Neuronal stem cell (in vitro differentiated cells): ENCODE measurements at places on chromosomes 2 and 18.

DNA sequence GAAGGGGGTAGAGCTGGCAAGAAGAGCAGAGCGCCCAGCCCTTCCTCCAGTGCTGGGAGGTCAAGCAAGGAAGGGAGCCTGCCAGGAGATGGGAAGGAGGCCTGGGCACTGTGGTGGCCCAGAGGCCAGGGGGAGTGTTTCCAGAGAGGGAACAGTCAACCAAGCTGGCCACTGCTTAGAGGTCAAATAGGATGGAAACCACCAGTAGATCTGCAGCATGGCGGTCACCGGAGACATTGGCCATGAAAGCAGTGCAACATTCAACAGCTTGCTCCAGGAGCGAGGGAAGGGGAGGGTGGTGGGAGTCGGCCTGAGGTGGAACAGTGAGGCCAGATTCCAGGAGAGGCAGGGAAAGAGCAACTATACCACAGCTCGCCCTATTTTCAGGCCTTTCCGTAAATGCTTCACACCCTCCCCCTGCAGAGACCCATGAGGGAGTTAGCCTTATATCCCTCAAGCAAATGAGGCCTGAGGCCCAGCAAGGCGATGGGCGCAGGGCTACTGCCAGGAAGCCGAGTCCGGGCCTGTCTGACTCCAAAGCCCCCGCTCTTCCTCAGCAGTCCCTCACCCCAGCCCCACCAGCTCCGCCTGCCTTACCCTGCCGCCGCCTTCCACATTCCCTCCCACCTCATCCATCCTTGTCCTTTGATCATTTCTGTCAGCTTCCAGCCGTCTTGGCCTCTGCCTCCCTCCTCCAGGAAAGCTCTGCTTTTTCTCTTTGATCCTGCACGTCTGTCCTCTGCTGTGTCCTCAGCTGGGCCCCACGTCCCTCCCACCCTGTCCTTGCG is 17.0 kb downstream of the KCNK3 start:
- DNase-seq, result no peak

GRCh38 chr2:46852124-46852523 is 63.5 kb downstream of the MCFD2 start:
- DNase-seq, result no peak

- DNase-seq, result no peak
These were observed 112.4 kb downstream of the AOX1 start for GRCh38 chr2:200698217-200698616.

DNA sequence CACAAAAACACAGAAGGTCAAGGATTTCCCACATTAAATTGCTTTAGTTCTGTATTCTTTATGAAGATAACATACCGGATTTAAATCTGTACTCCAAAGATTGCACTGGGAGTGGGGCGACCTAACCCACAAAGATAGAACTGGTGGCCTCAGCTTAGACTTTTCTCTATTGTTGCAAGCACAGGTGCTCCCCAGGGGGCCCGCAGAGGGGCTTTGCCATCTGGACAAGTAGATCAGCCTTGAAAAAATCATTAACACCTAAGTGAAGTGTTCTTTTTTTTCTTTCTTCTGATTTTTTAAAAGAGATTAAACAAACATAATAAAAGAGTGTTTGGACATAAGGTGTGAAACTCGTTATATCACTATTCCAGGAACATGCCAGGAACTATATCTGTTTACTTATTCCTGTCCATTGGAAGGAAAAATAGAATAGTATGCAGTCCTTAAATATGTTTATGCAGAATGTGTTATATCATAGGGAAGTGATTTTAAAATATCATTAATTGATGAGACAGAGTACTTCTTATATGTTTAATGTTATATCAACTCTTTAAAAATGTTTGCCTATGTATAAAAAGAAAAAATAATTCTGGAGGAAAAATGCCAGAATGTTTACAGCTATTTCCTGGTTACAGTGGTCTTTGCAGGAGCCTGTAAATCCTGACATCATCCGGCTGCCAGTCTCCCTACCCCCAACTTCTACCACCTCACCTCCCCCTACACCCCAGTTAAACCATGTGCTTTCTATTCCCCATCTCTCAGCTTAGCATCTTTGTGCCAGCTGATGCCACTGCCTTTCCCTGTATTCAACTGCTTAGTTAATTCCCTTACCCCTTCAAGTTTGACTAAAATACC is 679.2 kb downstream of the CNTNAP5 start:
- no peak for DNase-seq

GRCh38 chr2:109009920-109010610 is 21.0 kb upstream of the EDAR start:
- DNase-seq, result no peak

DNA sequence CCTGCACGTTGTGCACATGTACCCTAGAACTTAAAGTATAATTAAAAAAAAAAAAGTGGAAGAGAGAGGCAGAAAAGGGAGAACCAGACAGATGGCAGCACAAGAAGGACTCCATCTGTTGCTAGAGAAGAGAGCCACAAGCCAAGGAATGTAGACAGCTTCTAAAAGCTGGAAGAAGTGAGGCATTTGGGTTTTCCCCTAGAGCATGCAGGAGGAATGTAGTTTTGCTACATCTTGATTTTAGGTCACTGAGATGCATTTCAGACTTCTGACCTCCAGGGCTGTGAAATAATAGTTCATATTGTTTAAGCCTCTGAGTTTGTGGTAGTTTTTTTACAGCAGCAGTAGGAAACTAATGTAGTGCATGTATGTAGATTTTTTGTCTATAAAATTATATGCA is 46.0 kb downstream of the CAVIN2 start:
- DNase-seq, result no peak

GRCh38 chr2:143694335-143694734 is 565.1 kb downstream of the ARHGAP15 start:
- DNase-seq, result no peak

- no peak for DNase-seq
These were observed 242.2 kb downstream of the TGIF1 start for GRCh38 chr18:3692113-3692621.

GRCh38 chr18:78777992-78778391 is 201.6 kb upstream of the SALL3 start:
- no peak for DNase-seq

DNA sequence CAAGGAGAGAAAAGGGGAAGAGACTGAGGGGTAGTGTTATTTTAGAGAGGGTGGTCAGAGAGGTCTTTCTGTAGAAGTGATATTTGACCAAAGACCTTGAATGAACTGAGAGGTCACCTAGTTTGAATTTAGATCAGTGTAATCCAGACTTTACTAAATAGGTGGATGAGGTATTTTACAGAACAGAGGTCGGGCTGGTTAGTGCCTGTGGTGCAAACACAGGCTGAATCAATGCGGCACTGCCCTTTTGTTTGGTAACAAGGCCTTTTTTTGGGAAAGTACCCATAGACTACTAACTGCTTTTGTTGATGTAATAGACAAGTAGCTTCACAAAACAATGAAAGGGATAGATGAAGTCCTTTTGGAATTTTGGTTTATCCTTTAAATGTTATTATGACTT is 15.9 kb downstream of the RAPGEF4 start:
- DNase-seq, result no peak

GRCh38 chr18:39527465-39527864 is 1961.9 kb upstream of the CELF4 start:
- no peak for DNase-seq

- DNase-seq, result no peak
These were observed 357.4 kb upstream of the SLC39A10 start for GRCh38 chr2:195299600-195299999.

GRCh38 chr2:138421315-138421970 is 80.1 kb upstream of the SPOPL start:
- no peak for DNase-seq

DNA sequence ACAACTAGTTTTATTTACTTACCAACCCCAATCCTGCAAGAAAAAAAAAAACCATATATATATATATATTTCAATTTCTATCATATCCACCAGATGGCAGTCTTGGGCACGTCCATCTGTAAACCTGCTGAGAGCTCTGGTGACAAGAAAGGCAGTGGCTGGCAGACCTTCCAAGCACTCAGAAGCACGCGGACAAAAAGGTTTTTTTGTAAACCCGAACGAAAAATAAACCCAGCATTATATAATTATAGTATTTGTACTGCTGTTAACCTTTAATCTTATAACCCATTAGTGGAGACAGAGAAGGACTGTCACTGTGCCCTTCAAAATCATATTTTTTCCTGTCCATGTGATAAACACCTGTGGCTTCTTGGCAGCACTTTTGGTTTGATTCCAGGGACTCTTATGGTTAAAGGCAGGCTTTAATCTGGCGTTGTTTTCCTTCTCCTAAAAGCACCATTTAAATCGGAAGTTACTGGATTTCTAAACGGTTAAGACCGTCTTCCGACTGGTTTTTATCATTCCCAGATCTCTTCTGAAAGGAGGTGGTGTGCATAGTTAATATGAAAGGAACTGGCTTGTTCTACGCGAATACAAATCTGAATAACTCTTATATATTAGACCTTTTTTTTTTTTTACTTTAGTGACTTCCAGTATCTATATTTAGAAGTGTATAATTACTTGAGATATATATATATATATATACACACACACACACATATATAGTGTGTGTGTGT is 31.0 kb upstream of the SLC3A1 start:
- peak; percentile 63 for DNase-seq

- DNase-seq, result no peak
These were observed 136.1 kb upstream of the PID1 start for GRCh38 chr2:229407170-229407569.

DNA sequence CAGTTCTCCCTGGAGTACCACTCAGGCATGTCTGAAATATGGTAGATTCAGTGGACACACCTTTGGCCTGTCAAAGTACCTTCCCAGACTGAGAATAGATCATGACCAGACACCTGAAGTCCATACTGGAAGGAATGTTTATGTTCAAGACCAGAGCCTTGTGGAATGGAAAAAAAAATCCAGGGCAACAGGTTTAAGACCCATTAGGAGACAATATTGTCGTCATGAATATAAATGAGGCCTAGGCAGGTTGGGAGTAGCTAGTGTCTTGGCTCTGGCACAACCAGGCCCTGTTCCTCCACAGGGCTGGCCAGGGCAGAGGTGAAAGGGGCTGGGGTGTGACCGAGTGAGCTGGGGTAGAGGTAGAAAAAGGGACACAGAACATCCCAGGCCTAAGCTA is 13.2 kb upstream of the ATRAID start:
- DNase-seq, result no peak

- DNase-seq, result no peak
These were observed 129.0 kb downstream of the CABYR start for GRCh38 chr18:24267878-24268277.

DNA sequence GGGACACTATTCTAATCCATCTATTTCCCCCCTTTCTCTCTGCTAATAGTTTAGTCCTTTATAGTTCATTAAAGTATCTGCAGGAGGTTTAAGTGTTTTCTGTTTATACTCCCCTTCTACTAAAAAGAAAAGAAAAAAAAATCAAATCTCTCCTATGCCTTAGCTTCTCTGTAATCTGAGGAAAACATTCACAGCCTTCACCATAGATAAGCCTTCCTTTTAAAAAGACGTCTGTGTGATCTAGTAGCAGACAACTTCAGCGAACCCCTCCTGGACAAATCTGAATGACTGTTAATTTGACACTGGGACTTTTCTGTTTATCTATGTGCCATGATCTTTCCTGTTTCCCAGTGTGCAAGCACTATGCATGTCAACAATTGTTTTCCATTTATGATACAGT is 70.4 kb upstream of the CDH19 start:
- no peak for DNase-seq

GRCh38 chr2:228669690-228670089 is 488.2 kb upstream of the SPHKAP start:
- DNase-seq, result no peak

DNA sequence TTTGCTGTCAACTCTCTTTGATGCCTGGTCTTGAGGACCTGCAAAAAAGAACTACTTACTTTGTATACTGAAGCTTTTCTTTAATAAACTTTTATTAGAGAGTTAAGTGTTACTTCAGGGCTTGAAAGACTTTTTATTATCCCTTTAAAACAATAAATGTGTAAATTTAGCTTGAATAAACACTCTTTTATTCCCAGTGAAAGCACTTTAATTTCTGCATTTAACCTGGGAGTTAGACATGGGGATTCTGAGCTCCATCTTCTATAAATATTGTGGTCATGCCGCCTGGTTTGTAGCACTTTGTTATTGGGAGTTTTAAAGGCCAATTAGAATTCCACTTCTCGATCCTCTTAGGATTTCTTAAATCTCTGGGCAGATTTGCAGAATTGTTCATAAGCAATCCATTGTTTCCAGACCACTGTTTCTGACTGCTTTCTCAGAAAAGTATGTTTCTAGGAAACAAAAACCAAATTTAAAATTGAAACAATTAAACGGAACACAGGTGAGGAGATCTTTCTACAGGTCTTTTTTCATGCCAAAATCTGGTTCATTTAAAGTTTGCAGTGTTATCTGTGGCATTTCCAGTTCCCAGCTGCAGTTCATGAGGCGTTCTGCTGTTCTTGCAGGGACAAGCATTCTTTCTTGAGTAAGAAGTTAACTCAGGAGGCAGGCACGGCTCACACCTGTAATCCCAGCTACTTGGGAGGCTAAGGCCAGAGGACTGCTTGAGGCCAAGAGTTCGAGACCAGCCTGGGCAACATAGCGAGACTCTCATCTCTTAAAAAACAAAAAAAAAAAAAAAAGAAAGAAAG is 18.1 kb upstream of the E2F6 start:
- no peak for DNase-seq

DNA sequence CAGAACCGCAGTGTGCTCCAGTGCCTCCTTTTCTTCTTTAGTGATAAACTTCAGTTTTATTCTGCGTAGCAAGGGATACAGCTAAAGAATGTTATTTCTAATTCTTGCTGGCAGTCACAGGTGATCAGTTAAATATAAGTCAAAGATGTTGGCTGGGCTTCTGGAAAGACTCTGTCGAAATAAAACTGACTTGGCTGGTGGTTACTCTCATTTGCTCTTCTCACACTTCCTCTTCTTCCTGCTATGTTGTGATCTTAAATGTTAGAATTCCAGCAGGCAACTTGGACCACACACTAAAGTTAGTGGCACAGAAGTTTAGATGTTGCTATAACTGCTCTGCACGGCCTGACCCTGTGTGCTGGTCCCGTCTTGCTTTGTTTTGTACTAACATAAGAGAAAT is 278.6 kb downstream of the CDH19 start:
- no peak for DNase-seq

GRCh38 chr2:206970589-206971360 is 31.5 kb downstream of the CPO start:
- DNase-seq, result no peak

DNA sequence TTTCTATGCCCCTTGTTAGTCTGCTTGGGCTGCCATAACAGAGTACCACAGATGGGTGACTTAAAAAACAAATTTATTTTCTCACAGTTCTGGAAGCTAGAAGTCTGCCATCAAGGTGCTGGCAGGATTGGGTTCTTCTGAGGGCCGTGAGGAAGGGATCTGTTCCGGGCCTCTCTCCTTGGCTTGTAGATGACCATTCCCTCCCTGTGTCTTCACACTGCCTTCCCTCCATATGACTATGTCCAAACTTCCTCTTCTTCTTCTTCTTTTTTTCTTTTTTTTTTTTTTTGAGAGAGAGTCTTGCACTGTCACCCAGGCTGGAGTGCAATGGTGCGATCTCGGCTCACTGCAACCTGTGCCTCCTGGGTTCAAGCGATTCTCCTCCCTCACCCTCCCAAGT is 13.1 kb upstream of the CCNYL1 start:
- DNase-seq, result no peak

GRCh38 chr2:19312949-19313348 is 45.5 kb downstream of the OSR1 start:
- no peak for DNase-seq

GRCh38 chr18:7696780-7697179 is 129.7 kb downstream of the PTPRM start:
- DNase-seq, result no peak

- no peak for DNase-seq
These were observed 56.5 kb downstream of the RPIA start for GRCh38 chr2:88747990-88748389.

GRCh38 chr2:100004959-100005387 is 137.4 kb downstream of the AFF3 start:
- DNase-seq, result no peak
